Right lung (tissue), 10 donors: ENCODE measurements at places on chromosomes 1 and 21.

GRCh38 chr1:39722495-39722894, 16.2 kb upstream of the PPIE start:
- no peak for DNase-seq

DNA sequence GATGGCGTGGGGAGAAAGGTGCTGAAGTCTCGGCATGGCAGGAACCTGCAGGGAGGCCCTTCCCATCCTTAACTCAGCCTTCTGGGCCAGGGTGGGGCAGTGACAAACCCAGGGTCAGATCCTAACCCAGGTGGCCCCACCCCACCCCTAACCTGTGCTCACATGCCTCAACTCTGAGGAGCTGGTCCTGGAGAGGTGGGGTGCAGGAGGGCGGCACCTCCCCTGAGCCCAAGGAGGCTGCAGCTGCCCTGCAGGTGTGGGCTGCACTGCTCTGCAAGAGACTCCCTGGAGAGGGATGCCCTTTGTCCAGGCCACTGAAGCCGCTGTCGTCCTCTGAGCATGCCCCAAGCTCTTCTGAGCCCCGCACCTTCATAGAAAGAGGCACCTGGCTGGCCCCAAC, 15.2 kb upstream of the ADAMTSL4 start:
- no peak for DNase-seq

- DNase-seq: no peak
Measured at GRCh38 chr21:14829685-14830084, 235.1 kb downstream of the NRIP1 start.

DNA sequence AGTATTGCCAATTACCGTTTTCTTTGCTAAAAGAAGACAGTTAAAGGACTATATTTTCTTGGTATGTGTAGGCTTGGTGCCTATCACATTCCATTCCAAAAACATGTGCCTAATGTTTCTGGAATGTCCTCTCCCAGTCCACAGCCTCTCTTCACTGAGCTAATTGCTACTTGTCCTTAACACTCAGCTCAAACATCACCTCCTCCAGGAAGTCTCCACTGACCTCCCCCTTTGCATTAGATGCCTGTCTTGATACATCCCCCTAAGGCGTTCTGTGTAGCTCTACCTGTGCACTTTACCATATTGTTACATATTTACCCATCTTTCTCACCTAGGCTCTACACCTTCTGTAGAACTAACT, 195.6 kb upstream of the CAMK1G start:
- DNase-seq: no peak

DNA sequence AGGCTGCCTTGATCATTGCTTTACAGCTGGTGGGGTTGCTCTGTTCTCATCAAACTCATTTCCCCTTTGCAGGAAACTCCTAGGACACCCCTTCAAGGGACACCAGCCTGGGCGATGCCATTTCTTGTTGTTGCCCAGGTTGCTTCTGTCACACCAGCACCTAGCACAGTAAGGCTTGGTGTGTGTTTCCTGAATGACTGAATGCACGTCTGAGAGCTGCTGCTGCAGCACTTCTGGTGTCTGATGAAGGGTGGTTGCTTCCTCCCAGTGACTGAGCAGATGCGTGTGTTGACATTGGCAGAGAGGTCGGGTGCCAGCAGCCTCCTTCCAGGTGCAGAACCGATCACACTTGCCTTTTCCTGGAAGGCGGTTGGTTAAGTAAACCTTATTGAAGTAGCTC, 477.4 kb downstream of the CAMTA1 start:
- no peak for DNase-seq
